SK-N-SH treated with all-trans-retinoic acid at 6 μM for 48 hours (cell line): ENCODE measurements at places on chromosomes 16 and 17.

DNA sequence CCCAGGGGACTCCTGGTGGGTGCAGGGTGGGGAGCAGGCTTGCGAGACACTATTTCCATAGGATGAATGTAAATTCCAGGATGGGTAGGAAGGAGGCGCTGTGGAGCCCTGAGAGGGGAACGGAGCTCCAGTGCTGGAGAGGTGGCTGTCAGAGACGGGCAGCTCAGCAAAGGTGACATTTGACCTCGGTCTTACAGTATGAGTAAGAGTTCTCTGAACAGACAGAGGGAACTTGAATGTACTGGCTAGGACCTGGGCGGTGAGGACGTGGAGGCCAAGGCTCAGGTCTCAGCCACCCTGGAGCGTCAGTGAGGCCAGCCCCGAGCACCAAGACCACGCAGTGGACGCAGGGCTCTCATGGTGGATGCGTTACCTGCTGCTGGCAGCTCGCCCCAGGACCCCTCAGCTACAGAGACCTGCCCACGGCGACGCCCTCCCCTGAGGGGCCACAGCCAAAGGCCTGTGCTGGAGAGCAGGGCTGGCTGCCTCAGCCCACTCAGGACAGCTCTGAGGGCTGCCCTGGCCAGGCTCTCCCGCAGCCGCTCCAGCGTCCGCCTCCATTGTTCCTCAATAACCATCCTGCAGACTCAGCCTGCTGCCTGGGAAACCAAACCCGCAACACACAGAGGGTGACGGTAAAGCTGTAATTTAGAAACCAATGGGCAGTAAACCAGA is 65.9 kb upstream of the TNRC6C start:
- peak; percentile 38; the same call in 2 of the 3 replicates for ATAC-seq

DNA sequence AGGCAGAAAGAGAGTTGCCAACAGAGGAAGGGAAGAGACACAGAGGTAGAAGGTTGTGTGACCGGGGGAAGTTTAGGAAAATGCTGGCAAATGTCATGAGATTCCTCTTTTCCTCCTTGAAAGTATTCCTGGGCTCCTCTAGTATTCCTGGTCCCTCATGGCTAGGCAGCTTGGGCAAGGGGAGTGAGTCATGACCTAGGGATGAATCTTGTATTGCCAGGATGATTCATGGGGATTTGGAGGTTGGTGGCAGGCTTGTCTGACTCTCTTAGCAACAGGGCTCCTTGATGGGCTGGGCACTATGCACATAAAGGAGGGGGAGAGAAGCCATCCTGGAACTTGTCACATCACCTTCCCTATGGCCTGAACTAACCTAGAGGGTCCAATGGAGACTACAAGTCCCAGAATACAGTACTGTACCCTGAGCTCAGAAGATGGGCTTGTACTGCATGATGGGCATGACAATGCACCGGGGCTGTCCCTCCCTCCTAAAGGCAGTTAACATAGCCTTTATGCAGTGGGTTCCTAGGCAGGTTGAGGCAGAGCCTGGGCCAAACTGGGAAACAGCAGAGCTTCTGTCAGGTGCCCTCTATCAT is 2.1 kb upstream of the SEZ6 start:
- peak; percentile 52; the same call in 2 of the 3 replicates for ATAC-seq

DNA sequence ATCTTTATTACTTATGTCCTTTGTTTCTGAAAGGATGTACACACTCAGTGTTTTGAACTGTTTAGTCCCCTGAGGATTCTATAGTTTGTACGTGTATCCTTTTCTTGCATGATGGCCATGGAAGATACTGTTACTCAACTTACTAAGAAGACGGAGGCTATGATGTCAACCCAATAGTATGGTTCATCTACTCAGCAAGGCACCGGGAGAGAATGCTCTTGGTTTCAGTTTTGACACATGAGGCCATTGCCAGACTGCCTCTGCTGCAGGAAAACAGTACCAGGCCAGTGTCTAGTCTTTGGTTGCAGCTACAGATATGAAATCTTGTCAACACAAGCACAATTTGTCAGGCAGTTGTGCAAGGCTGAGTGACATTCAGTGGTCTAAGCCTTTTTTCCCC is 134.5 kb downstream of the MRTFB start:
- ATAC-seq = no peak

- ATAC-seq = no peak
Measured at GRCh38 chr17:46001390-46002310, 2.6 kb downstream of the STH start.

GRCh38 chr16:68360956-68361355 is 50.1 kb downstream of the PRMT7 start:
- no peak for ATAC-seq

- peak; percentile 44 for ATAC-seq
Measured at GRCh38 chr16:66928702-66929388, 3.5 kb upstream of the RRAD start.

DNA sequence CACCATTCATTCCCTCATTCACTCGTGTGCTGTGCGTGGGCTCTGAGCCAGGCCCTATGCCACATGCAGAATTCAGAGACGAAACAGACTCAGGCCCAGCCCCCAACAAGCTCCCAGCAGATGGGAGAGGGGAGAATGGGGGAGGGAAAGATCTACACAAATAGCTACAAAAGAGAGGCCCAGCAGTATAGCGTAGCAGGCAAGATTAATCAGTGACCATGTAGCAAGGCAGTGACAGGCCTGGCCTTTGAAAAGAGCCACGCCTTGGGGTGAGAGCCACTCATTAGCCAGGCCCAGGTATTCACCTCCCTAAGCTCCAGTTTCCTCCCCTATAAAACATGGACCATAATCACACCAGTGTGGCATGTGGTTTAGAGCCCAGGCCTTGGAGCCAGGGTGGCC is 16.4 kb upstream of the KRT19 start:
- no peak for ATAC-seq

- ATAC-seq = no peak
Measured at GRCh38 chr17:41656249-41657023, 32.1 kb upstream of the KRT17 start.

GRCh38 chr17:17549732-17550366 is 41.7 kb downstream of the PEMT start:
- no peak for ATAC-seq

GRCh38 chr17:28755486-28755885 is 11.7 kb downstream of the TRAF4 start:
- no peak for ATAC-seq

DNA sequence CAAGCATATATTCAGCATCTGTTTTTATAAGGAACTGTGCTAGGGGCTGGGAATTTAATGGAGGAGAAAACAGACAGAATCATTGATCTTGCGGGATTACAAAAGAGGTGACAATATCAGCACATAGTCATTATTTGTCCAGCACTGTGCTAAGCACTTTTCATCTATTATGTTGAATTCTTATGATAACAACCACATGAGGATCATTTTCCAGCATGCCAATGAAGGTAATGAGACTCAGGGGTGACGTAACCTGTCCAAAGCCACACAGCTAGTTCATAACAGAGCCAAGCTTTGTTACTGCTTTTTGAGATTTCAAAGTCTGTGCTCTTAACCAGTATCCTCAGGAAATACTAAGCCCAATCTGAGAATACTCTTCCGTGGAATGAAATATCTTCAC is 503.3 kb downstream of the CDH13 start:
- ATAC-seq = no peak

DNA sequence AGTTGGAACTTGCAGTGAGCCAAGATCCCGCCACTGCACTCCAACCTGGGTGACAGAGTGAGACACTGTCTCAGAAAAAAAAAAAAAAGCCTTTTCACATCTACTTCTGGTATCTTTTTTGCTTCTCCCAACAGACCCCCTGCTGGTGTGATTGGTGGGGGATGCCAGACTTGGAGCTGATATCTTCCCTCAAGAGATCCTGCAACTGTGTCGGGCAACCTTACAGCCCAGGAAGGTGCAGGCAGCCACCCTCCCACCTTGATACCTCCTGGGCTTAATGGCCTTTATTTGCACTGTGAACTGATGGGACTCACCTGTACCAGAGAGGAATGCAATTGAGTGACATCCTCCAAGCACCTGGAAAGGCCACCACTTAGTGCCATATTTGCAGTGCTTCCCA is 142.3 kb downstream of the RGS9 start:
- ATAC-seq = no peak

- ATAC-seq = no peak
Measured at GRCh38 chr16:82631701-82632685, 5.2 kb downstream of the CDH13 start.

- ATAC-seq = no peak
Measured at GRCh38 chr16:31400191-31400590, 7.1 kb downstream of the ITGAD start.

GRCh38 chr16:76345163-76345661 is 68.0 kb downstream of the CNTNAP4 start:
- no peak for ATAC-seq

DNA sequence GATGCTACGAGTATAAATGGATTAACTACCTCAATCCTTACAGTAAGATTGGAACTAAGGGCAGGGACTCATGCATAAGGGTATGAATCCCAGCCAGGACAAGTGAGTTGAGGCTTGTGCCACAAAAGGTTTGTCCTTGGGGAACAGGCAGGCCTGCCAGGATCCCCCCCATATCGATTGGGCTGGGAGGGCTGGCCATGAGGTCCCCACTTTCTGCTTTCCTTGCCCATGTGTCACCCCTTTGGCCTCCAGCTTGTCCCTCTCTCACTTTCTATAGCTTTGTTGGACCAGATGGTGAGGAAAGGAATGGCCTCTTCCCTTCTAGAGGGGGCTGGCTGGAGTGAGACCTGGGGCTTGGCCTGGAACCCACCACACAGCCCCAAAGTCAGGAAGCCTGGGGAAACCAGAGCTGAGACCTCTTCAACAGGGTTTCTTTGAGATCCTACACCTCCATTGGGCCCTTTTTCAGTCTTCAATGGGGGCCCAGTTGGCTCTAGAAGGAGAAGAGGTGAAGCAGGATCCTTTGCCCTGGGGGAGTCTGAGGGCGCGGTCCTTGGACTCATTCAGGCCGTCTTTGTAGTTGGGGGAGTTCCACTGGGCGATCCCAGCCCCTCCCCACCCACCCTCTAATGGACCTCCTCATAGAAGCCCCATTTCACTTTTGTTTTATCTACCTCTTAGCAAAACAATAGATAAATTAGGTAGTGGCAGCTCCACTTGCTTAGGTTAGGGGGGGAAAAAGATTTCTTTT is 57.3 kb downstream of the IGF2BP1 start:
- ATAC-seq = no peak

GRCh38 chr17:35428229-35428628 is 4.1 kb downstream of the SLFN12 start:
- ATAC-seq = no peak

- no peak for ATAC-seq
Measured at GRCh38 chr16:19005561-19006445, 22.1 kb downstream of the TMC7 start.

DNA sequence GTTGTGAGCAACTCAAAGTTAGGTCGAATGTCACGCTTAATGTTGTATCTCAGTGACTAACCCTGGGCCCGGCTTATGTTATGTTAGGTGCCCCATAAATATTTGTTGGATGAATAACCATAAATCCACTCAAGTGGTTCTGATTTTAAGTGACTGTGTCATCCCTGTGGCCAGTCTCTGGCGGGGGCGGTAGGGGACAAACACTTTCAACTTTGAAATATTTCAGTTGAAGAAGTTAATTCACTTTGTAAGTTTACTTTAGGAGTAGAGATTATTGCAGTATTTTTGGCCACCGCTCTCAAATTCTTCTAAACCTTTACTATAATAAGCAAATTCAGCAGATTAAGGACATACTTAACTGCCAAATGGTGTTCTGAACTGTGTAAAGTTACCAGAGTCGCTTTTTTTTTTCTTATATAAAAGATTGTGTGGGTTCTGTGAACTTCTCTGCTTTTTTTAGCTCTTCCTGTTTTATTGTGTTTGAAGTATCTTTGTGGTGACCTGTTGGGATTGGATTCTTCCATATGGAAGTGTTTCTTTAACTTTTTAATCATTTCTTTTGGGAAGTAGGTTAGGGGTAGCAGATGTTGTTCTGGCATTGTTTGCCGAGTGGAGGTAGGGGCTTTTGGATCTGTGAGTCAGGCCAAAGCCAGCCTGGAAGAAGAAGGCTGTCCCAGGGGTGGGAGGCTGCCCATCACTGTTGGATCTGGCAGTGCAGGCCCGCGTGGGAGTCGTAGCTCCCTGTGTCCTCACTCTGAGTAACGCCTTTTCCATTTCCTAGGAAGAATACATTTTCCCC is 61.4 kb upstream of the TBX2 start:
- ATAC-seq = peak; percentile 83

GRCh38 chr16:59330019-59330670 is 596.0 kb upstream of the GOT2 start:
- ATAC-seq = no peak

GRCh38 chr16:81997738-81998137 is 13.5 kb downstream of the SDR42E1 start:
- peak; percentile 91 for ATAC-seq

- no peak for ATAC-seq
Measured at GRCh38 chr17:27765353-27765752, 35.0 kb downstream of the NOS2 start.

- no peak for ATAC-seq
Measured at GRCh38 chr16:56675685-56676210, 6.1 kb downstream of the MT1H start.

GRCh38 chr16:67022531-67023214 is 6.3 kb upstream of the CBFB start:
- ATAC-seq = no peak

- no peak for ATAC-seq
Measured at GRCh38 chr17:43871946-43872690, 25.1 kb downstream of the CD300LG start.

GRCh38 chr17:4365628-4366326 is 698 bp downstream of the UBE2G1 start:
- ATAC-seq = peak; percentile 15

DNA sequence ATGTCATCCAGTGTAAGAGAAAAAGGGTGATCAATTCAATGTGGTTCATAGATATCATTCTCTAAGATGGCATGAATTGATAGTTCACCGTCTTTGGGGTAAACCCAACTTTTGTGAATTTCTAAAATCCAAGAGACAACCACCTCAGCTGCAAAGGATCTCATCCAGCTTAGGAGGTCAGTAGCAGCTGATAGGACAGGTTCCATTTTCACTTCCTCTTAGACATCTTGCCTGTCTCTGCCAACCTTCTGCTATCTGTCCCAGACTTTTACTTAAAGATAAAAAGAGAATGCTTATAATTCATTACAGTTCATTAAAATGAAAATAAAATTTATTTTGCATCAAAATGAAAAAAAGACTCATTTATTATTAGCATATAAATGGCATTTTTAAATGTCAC is 468.2 kb downstream of the XYLT1 start:
- no peak for ATAC-seq

GRCh38 chr17:59485946-59486345 is 79.5 kb upstream of the DHX40 start:
- ATAC-seq = no peak

DNA sequence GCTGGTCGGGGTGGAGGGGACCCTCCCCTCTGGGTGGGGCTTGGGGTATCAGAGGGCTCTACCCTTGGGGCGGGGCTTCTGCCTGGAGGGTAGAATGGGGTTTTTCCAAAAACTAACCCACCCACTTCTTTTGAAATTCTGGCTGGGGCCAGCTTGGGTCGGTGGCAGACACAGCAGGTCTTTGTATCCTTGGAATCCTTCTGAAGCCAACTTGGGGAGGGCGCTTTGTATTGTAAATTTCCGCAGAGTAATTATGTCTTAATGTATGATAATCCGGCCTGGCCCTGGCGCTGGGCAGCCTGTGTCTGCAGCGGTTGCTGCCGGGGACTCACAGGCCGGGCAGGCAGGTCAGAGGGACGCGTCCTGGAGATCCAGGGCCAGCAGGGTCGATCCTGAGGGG is 33.9 kb upstream of the GSE1 start:
- no peak for ATAC-seq

GRCh38 chr17:35912339-35912912 is 18.1 kb downstream of the RDM1 start:
- no peak for ATAC-seq
